NCI-H2081 (cell line): ENCODE measurements at places on chromosomes 13 and 19.
A peak's percentile ranks its signal among the peaks of the same experiment; 100 is the strongest.

DNA sequence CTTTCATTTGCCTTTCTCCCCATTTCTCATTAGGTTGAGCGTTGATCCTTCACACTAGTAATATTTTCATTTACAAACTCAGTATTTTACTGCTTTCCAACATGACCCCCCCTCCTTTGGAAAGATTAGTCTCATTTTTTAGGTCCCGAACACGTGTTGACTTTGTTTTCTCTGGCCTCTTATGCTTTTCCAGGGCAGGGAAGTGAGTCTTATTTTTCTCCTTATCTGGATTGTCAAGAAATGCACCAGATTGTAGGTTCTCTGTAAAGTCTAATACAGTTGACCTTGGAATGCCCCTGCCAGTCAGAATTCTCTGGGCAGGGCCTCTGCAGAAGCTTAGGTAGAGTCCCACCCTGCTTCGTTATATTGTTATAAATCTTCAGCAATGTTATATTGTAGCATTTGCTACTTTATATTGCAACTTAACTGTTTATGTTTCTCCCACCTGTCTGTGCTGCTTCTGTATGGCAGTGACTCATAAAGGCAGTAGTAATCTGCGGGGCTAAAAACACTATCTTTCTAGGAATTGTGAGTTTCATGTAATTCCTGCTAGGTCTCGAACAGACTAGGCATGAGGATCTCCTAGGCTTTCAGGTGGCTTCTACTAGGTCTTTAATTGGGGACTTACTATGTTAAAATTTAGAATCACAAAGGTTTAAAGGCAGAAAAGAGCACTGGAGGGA lies 2.0 kb downstream of the TDRD3 start:
- DNase-seq, result no peak

DNA sequence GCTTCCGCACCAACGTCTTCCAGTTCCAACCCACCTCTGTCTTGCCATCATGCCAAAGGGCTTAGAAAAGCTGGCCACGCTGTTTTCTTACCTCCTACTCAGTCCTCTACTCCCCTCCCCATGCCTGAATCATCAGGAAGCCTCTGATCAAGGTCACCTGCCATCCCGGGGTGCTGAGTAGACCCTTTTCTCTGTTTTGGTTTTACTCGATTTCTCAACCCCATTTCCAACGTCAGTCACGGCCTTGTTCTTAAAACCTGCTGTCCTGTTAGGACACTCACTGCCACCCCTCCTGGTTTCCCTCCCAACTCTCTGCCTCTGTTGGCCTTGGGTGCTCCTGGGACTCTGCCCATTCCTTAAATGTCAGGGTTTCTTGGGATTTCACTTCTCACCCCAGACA lies 350.1 kb downstream of the FOXO1 start:
- no peak for DNase-seq

GRCh38 chr19:40129425-40129824 lies 38.7 kb upstream of the ZNF780A start:
- DNase-seq, result no peak

DNA sequence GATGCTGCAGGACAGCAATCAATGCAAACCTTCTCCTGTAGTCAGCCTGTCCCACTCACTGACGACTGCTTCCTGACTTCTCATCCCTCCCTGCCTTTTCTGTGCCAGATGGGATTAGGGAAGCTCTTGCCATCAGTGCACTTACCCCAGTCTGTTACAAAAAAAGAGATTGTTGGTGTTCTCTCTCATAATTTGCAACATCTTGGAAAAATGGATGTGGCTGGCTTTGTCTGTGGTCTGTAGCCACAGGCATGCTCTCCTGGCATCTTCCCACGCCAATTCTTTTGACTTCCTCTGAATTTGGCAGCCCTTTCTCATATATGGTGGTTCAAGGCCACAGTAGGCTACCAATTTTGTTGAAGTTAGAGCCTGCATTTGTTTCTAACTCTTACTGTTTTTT lies 11.6 kb upstream of the HTR2A start:
- no peak for DNase-seq

DNA sequence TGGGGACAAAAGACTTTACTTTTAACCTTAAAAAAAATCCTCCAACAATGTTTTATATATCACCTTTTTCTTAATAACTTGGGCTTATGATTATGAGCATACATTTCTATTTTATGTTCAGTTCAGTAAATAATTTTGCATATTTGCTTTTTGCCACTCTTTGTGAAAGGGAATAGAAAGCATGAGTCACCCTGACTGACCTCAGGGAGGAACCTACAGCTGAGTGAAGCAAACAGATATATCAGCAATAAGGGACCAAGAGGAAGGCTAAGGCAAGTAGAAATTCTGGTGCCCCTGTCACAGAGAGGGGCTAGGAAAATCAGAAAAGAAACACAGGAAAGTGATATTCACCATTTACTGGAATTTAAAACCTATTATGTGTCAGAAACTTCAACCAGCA lies 37.2 kb upstream of the SOHLH2 start:
- DNase-seq, result no peak

DNA sequence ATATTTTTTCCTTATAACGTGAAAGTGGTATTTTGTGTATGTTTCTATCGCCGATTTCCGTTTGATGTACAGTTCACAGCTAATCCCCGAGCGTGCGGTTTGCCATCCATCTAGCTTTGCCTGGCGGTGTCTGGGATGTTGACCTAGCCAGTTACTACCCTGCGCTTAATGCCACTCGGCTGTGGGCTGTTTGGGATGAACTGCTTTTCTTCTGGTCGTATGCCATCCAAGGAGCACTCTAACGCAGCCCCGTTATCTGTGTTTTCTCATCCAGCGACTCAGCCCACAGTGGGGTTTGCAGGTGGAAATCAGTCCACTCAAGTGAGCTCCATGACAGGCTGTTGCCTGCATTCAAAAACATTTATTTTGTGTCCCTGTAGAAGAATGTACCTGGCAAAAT lies 512.3 kb downstream of the MYO16 start:
- DNase-seq, result no peak

DNA sequence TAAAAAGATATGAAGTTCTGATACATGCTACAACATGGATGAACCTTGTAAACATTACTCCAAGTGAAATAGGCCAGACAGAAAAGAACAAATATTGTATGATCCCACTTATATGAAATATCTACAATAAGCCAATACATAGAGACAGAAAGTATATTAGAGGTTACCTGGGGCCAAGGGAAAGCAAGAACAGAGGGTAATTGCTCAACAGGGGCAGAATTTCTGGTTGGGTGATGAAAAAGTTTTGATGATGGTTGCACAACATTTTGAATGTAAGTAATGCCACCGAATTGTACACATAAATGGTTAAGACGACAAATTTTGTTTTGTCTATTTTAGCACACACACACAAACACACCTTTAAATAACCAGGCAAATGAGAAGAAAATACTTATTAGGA lies 268.4 kb downstream of the FOXO1 start:
- DNase-seq, result no peak

DNA sequence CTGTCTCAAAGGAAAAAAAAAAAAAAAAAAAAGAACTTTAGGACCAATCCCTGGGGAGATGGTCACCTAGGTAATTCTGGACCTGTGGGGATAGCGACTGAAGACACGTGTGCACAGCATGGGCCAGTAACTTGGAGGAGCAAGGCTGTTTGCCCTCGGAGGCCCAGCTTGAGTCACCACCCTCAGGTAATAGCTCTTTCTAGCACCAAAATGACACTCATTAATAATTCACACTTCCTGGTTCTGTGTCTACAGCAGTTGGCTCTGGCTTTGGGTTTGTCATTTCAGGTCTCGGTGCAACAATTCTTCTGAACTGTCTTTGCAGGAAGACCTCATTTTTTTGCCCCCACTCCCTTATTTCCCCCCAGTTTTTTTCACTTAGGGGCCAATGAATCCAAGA lies 3.9 kb upstream of the ATP11A start:
- peak; percentile 40 for DNase-seq

GRCh38 chr19:41617941-41618730 lies 8.7 kb downstream of the CEACAM4 start:
- DNase-seq, result no peak

DNA sequence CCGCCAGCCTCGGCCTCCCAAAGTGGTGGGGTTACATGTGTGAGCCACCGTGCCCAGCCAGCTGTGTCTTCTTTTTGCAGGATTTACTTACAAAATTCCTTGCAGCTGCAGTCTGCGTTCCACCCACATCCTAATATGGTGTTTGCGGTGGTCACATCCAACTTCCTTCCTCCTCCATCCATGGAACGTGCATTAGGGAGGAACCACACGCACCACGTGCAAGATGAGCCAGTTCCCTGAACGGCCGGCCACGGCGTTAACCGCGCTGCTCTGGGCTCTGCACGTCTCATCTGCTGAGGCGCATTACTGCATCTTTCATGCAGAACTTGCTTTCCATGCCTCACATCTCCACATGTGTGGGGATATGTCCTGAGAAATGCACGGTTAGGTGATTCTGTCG lies 13.0 kb upstream of the SIGLEC11 start:
- no peak for DNase-seq

DNA sequence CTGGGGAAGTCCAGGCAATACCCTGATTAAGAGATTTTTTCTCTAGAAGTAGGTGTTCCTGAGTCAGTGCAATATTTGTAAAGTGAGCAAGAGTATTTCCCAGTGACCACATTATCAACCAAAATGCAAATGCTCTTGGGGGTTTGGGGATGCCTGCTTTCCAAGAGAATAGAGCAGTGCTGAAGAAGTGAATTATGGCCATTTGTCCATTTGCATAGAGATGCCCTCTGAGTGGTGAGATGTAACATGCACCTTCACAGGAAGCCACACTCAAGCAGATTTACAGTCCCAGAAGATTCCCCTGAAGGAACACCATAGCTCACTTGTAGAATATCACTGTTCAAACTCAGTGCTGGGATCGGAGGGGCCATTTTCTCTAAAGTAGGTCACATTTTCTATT lies 71.8 kb downstream of the TNFSF11 start:
- DNase-seq, result no peak

DNA sequence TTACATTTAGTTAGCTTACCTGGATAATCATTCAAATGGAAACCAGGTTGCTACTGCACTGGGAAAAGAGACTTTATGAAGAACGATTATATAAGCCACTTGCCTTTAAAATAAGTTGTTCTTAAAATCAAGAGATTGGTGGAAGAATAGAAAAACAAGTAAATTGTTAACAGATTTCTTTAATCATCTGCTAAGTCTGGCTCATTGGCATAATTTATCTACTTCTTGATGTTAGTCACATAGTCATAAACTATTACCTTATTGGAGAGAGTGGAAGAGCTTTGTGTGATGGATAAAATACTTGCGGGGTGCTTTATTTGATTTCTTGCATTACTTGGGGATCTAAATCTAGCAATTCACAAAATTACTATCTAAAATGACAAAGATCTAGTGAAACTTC lies 6.8 kb downstream of the LSM14A start:
- no peak for DNase-seq

GRCh38 chr19:41377977-41378709 lies 1.8 kb downstream of the TMEM91 start:
- DNase-seq, result no peak

DNA sequence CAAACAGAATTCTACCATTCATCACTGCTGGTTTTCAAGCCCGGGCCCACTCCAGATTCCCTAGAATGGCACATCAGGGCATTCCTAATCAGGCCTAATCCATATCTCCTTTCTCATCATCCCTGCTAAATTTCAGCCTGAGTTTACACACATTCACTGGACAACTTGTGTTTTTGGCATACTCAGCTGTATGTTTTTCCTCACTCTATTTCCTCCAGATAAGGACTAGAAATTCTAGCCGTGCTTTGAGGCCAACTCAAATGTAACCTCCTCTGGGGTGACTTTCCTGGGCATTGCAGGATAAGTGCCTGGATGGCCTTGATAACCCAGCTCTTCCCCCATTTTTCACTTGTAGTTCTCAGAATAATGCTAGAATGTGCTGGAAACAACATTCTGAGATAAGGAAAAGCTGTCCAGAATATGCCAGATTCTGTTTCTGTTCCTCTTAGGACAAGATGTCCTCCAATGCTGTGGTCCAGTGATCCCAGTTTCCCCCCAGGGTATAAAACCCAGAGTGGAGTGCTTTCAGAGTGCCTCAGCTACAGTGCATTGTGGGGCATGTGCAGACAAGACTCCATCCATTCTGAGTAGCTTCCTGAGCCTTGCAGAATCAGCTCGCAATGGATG lies 66.9 kb upstream of the CLDN10 start:
- no peak for DNase-seq

GRCh38 chr13:93621051-93621450 lies 394.4 kb downstream of the GPC6 start:
- no peak for DNase-seq

DNA sequence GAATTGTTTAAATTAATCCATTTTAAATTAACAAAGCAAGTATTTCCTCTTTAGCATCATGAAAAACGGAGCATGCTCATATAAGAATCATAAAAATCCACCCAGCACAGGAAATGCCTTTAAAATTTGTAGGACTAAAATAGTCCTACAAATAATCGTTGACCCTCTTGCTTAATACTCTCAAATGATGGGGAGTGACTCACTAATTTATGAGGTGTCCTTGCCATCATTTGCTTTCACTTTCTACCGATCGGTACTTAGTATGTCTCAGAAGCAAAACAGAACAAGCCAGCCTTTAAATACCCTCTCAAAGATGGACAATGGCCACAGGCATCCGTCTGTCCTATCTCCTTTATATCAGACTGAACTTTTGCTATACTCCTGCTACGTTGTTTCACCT lies 97.2 kb downstream of the SUCLA2 start:
- DNase-seq, result no peak

DNA sequence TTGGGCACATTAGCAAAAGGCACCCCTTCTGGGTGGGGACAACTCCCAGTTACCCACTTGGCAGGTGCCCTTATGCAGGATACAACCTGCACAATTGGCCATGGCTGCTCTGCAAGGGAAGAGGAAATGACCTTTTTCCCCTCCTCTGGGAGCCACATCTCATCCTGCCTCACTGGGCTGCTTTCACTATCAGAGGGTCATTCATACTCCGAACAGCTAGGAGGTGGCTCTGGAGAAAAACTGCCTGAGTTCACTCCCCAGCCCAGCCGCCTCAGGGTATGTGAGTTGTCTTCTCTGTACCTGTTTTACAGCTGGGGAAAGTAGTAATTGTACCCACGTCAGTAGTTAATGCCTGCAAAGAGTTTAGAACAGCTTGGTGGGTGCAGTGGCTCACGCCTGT lies 7.1 kb upstream of the ACTN4 start:
- no peak for DNase-seq

DNA sequence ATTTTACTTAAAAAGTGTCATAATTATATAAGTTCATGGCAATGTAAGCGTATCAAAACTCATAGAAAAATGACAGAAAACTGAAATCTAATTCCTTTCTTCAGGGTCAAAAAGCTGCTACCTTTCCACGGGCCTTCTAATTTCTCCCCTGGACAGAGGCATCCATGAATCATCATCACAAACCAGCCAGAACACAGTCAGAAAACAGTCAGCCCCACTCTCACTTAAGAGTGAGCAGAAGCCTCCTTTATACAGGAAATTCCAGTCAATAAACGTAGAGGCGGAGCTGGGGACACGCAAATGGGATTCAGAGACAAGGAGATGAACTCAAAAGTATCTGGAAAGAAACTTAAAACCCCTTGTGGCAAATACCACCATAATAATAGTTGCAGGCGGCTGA lies 54.2 kb upstream of the ABCC4 start:
- no peak for DNase-seq
